ENCODE measurements at places on chromosomes 16 and 17.

DNA sequence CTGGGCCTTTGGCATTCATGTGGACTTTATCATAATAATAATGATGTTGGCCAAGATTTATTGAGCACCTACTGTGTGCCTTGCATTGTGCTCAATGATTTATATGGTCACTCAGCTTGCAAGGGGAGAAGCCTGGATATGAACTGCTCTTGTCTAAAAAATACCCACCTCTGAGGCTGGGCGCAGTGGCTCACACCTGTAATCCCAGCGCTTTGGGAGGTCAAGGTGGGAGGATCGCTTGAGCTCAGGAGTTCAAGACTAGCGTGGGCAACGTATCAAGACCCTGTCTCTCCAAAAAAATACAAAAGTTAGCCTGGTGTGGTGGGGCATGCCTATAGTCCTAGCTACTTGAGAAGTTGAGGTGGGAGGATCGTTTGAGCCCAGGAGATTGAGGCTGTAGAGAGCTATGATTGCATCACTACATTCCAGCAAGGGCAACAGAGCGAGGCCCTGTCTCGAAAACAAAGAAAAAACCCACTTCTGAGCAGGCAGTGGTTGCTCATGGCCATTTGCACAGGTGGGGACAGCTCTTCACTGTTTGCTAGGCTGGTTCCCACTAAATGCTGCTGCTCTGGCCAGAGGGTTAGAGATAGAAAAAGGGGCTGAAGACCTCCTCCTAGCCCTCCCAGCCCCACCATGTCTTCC, 4.3 kb upstream of the ADGRG1 start:
- no peak for DNase-seq

- DNase-seq = no peak
Observed at GRCh38 chr16:31238041-31238440, 21.1 kb upstream of the PYDC1 start.

GRCh38 chr16:15650698-15651171, 690 bp downstream of the NDE1 start:
- DNase-seq = peak; percentile 61

DNA sequence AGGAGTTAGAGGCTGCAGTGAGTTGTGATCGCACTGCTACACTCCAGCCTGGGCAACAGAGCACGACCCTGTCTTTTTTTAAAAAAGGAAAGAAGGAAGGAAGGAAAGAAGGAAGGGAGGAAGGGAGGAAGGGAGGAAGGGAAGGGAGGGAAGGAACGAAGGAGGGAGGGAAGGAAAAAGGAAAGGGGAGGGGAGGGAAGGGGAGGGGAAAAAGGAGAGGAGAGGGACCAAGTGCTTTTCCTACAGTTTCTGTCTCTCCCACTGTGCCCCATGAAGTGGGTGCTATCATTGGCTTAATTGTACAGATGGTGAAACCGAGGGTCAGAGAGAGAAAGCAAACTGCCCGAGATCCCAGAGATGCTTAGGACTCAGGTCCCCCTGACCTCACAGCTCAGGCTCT, 57.6 kb downstream of the SOCS1 start:
- DNase-seq = no peak

- DNase-seq = no peak
Observed at GRCh38 chr16:73021866-73022495, 25.9 kb downstream of the ZFHX3 start.

GRCh38 chr16:65062736-65063583, 58.9 kb downstream of the CDH11 start:
- no peak for DNase-seq

DNA sequence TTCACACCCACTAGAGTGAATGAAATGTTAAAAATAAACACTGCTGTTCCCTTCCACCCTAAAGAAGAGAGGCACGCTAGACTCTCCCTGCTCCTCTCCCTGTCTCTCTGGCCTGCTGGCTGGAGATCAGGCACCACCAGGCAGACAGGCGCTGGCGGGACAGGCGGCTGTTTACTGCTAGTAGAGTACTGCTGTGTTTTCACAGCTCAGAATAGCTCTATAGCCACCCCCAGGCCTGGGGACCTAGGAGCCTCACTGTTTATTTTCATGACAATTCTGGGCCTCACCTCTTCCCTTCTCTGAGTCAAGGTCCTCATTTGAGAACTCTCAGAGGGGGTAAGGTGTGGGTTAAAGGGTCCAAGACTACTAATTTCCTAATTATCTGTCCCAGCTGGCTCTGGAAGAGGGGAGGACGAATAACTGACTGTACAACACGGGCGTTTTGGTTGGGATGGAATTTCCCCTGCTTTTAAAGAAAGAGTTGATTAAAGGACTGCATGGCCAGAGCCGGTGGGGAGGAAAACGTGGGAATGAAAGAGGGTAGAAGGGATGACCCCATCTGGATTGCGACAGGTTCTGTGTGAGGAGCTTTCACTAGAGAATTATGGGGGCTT, 9.0 kb upstream of the G6PC1 start:
- DNase-seq = no peak

GRCh38 chr17:10604521-10604920, 52.6 kb downstream of the MYH3 start:
- DNase-seq = no peak

Data from activated CD4-positive, alpha-beta T cell treated with anti-CD3 and anti-CD28 coated beads, Interleukin-2, Interleukin-6, amounts not matched to agents 100 ng/mL and 50 ng/mL, durations not matched to agents 16 hours and 8 hours (primary cell).